ENCODE measurements at places on chromosomes 3 and 15.
A peak's percentile ranks its signal among the peaks of the same experiment; 100 is the strongest.

GRCh38 chr3:60764870-60765269 is 486.4 kb downstream of the FHIT start:
- DNase-seq: no peak

GRCh38 chr15:42903388-42904324 is 16.9 kb downstream of the TTBK2 start:
- no peak for DNase-seq

GRCh38 chr3:65925254-65925954 is 113.3 kb downstream of the MAGI1 start:
- no peak for DNase-seq

- no peak for DNase-seq
Measured at GRCh38 chr3:168073842-168074605, 21.7 kb downstream of the GOLIM4 start.

- DNase-seq: no peak
Measured at GRCh38 chr3:101928890-101929289, 79.6 kb downstream of the NFKBIZ start.

DNA sequence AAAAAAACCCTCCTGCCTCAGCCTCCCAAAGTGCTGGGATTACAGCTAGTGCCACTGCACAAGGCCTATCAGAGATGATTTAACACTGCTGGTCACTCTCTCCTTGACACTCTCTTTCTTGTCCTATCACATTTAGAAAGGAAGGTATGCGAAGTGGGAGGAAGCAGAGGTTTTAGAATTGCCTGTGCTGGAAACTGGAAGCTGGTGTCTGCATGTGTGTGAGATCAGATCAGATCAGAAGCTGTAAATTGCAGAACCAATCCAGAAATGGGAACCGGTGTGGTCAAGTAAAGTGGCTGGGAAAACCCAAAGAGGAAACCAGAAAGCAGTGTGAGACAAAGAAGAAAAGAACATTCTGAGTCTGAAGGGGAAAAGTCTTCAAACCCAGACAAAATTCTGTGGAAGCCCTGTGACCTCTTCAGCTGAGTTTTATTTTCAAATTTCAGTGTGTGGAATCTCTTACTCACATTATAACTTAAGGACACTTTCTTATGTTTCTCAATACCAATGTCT is 2.8 kb downstream of the EFHB start:
- peak; percentile 55 for DNase-seq

GRCh38 chr3:51539291-51539941 is 897 bp downstream of the RAD54L2 start:
- peak; percentile 48 for DNase-seq

- DNase-seq: no peak
Measured at GRCh38 chr3:102205647-102206046, 229.2 kb upstream of the ZPLD1 start.

DNA sequence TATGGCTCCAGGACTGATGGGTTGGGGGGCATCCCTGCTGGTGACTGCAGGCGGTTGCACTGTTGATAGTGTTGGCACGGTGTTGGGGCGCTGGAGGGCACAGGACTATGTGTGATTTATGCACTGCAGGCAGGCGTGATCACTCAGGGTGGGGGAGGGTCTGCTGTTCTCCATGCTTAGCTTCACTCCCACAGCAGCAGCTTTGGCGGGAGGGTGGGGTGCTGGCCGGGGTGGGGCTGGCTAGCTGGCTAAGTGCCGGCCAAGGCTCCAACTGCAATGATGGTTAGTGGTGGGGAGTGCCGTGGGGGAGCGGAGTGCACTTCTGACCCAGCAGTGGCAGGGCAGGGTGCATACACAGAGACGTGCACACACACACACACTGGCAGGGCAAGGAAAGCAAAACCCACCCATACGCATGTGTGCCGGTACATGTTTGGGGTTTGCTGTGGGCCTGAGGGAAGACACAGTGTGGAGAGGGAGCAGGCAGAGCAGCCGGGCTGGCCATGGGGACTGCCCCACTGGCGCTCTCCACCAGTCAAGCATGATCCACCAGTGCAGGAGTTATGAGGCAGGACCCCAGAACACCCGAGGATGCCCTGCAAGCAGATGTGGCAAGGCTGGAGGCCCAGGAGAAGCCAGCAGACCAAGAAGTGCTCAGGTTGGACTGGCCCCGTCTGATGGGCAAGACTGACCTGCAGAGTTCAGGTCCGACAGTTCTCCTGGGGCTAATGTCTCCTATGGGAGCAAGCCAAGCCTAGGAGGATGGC is 16.5 kb upstream of the FGF7 start:
- DNase-seq: no peak

- DNase-seq: no peak
Measured at GRCh38 chr3:174046311-174046710, 648.8 kb downstream of the NLGN1 start.

- DNase-seq: no peak
Measured at GRCh38 chr3:71549951-71550350, 33.6 kb downstream of the FOXP1 start.

- no peak for DNase-seq
Measured at GRCh38 chr15:90203922-90204321, 2.8 kb downstream of the SEMA4B start.

GRCh38 chr3:65126527-65127410 is 439.0 kb upstream of the ADAMTS9 start:
- DNase-seq: no peak

DNA sequence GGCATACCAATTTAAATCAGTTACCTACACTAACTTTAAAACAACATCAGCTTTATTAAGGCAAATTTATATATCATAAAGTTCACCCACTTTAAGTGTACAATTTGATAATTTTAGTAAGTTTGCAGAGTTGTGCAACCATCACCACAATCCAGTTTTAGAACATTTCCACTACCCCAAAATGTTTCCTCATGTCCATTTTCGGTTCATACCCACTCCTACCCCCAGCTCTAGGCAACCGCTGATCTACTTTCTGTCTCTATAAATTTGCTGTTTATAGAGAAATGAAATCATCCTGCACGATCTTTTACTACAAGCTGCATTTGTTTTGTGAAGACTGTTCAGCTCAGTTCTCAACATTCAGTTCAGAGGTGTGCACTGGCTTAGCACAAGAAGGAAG is 31.5 kb upstream of the FAM81A start:
- DNase-seq: peak; percentile 31

DNA sequence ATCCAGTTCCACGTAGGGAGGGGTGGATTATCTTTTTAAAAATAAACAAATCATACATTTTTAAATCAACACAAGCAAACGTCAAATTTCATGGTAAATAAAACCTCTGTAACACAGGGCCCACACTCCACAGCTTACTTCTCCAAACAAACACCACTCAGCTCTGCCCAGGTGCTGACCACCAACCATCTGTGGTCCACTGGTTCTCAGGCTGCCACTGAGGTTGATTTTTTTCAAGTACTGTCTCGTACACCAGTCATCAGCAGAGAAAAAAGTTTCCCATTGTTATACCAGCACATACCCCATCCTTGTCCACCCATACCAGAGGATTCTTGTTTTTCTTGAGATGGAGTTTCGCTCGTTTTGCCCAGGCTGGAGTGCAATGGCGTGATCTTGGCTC is 32.4 kb downstream of the CHSY1 start:
- DNase-seq: no peak

Data from GM10248 (cell line).